ENCODE measurements at places on chromosomes 12 and 14. TPM values are rescaled to one million over a fixed set of nuclear protein-coding genes. Genes with fewer than 3 reads are reported as not detected.

GRCh38 chr14:104392001-104392395, 187.6 kb upstream of the C14orf180 start:
- DNase-seq = no peak
- H3K27ac ChIP-seq = no peak overlapping the region
- no peak overlapping the region for H3K4me3 ChIP-seq
- H3K27me3 ChIP-seq = no peaks in the 10 kb centered on the region
- no peaks in the 10 kb centered on the region for H3K4me1 ChIP-seq

DNA sequence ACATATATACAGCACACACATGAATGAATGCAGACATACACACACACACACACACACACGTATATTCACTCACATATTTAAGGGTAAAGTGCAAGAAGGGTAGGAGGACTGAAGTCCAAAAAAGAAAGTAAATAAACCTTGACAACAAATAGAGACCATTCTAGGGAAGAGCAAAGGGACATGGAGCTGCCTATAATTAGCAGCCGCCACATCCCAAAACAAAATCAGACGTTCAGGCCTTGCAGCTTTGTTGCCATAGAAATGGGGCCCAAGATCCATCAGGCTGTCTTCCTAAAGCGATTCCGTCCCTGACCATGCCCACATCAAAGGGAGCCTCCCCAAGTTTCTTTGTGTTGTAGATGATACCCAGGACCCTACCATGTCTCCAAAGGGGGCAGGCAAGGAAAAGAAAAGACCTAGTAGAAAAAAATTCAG, 703.5 kb upstream of the TBX3 start:
- DNase-seq = no peak
- H3K27ac ChIP-seq = no peak overlapping the region
- H3K4me3 ChIP-seq = no peak overlapping the region
- no peaks in the 10 kb centered on the region for H3K36me3 ChIP-seq
- H3K4me1 ChIP-seq = no peaks in the 10 kb centered on the region
- no peaks in the 10 kb centered on the region for H3K27me3 ChIP-seq

The CYP46A1 gene
- 1.3 TPM for total RNA-seq

DNA sequence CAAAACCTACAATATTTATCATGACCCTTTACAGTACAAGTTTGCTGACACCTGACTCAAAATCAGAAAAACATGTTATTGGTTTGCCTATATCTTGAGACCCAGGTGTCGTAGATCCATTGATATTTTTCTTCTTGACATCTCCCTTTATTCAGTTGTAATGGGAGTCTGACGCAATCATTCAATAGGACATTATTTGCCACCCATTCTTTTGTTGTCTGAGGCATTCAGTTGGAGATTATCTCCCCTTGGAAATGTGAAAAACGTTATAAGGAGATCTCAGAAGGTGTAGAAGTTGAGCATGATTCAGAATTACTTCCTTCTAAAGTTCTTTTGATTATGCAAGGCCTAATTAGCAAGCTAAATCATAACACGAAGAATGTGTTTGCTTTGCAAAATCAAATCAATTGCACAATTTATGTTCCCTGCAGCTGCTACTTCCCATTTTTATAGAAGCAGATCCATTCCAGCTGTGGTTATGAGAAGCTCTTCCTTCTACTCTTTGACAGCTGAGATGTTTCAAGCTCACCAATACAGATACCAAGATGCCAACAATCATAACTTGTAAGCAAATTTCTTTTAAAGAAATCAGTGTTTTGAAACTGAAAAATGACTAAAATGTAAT, 228.2 kb upstream of the SYT1 start:
- H3K4me3 ChIP-seq = no peak overlapping the region
- H3K27me3 ChIP-seq = no peaks in the 10 kb centered on the region
- H3K4me1 ChIP-seq = no peaks in the 10 kb centered on the region

- DNase-seq = no peak
- H3K4me3 ChIP-seq = no peak overlapping the region
- no peak overlapping the region for H3K27ac ChIP-seq
- H3K27me3 ChIP-seq = no peaks in the 10 kb centered on the region
- no peaks in the 10 kb centered on the region for H3K36me3 ChIP-seq
Measured at GRCh38 chr12:82998509-82998908, 311.8 kb downstream of the TMTC2 start.

The PMCH gene
- total RNA-seq = not detected

DNA sequence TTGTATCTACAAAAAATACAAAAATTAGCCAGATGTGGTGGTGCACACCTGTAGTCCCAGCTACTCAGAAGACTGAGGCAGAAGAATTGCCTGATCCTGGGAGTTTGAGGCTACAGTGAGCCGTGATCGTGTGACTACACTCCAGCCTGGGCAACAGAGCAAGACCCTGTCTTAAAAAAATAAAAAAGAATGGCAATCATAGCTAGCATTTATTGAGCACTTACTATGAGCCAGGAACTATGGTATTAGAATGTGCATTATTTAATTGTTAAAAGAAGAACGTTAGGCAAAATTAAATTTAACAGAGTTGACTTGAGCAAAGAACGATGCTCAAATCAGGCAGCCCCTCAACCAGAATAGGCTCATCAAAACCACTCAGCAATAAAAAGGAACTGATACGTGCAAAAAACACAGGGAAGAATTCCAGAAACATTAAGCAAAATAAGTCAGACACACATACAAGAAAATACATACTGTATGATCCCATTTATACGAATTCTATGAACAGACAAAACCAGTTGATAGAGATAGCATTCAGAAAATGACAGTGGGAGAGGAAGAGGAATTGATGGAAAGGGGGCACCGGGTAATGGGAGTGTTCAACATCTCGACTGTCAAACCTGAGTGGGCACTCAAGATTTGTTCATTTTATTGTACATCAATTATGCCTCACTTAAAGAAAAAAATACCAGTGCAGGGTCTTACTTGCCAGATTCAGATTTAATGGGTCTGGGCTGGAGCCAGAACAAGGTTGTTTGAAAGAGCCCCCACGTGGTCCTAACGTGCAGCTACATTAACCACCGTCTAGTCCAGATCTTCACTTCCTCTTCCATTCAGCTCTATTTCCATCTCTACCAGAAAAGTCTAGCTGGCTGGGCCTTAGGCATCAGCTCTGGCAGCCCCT, 8.0 kb downstream of the SCNN1A start:
- H3K27ac ChIP-seq = no peak overlapping the region
- H3K27me3 ChIP-seq = no peaks in the 10 kb centered on the region
- DNase-seq = no peak
- H3K4me1 ChIP-seq = peaks cover 34% of the 10 kb centered on the region

DNA sequence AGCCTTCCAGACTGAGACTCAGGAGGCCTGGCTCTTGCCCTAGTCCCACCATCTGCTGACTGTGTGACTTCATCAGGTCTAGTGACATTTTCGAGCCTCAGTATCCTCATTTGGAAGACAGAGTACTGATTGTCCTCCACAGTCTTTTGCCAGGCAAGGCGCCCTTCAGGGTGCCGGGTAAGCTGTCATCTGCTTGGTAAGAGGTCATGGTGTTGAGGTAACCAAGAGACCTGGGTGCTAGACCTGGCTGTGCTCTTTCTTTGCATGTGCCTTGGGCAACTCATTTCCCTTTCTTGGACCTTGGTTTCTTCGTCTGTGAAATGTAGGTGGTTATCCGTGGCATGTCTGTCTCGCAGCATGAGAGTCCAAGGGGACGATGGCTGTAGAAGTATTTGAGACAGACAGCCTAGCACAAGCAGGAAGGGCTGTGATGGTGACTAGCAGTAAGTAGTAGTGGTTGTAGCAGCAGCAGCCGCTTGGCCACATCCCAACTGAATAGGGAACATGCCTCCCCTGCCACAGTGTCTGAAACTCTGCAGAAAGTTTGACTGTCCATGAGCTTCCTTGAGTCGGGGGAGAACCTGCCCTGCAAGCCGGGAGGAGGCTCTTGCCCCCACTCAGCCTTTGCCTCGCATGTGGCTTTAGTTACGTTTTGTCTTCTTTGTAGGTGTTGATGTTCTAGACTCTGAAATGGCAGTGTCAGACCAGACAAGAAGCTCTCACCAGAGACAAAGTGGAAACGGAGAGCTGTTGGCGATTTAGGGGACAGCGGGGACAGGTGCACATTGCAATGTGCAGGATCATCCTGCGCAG, 40.3 kb downstream of the EVL start:
- no peak overlapping the region for H3K4me3 ChIP-seq
- DNase-seq = peak; percentile 31
- H3K27me3 ChIP-seq = no peaks in the 10 kb centered on the region
- no peaks in the 10 kb centered on the region for H3K36me3 ChIP-seq
- no peak overlapping the region for H3K27ac ChIP-seq

DNA sequence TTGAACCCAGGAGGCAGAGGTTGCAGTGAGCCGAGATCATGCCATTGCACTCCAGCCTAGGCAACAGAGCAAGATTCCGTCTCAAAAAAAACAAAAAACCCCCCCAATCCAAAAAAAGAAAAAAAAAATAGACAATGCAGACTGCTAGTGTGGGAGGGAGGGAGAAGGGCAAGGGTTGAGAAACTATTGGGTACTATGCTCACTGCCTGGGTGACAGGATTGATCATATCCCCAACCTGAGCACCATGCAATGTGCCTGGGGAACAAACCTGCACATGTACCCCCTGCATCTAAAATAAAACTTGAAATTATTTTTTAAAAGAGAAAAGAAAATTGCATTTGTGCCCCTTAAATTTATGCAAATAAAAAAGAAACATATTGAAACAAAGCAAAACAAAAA, 65.6 kb upstream of the PLEKHG3 start:
- no peak for DNase-seq
- H3K4me1 ChIP-seq = peaks cover 8% of the 10 kb centered on the region
- no peak overlapping the region for H3K4me3 ChIP-seq
- no peaks in the 10 kb centered on the region for H3K36me3 ChIP-seq
- H3K27ac ChIP-seq = no peak overlapping the region

- H3K36me3 ChIP-seq = no peaks in the 10 kb centered on the region
- H3K27me3 ChIP-seq = no peaks in the 10 kb centered on the region
- no peak for DNase-seq
- no peaks in the 10 kb centered on the region for H3K4me1 ChIP-seq
- no peak overlapping the region for H3K4me3 ChIP-seq
Measured at GRCh38 chr12:10741845-10742244, 18.7 kb upstream of the YBX3 start.

The CEBPE gene
- total RNA-seq = not detected

The BEGAIN gene
- total RNA-seq = 23.9 TPM

DNA sequence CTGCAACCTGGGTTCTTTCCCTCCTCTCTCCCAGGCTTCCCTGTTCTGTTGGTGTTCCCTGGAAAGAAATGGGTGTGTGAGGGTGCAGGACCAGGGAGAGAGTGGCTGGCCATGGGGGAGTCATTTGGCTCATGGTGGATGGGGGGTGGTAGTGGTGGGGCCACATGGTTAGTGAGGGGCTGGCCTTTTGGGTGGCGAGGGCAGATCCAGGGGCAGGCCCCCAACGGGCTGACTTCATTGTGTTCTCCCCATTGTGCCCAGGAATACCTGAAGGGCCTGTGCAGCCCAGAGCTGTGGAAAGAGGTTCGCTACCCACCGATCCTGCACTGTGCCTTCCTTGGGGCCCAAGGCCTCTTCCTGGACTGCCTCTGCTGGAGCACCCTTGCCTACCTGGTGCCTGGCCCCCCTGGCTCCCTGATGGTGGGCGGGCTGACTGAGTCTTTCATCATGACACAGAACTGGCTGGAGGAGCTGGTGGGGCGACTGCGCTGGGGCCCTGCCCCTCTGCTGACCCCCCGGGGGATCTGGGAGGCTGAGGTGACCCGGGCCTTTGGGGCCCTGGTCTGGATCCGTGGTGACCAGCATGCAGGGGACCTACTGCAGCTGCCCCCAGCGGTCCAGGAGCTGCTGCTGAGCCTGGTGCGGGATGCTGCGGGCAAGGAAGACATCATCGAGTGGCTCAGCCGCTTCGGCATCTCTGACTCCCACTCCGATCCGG, 9.0 kb downstream of the NYNRIN start:
- no peaks in the 10 kb centered on the region for H3K27me3 ChIP-seq
- H3K4me3 ChIP-seq = no peak overlapping the region
- no peaks in the 10 kb centered on the region for H3K36me3 ChIP-seq
- H3K4me1 ChIP-seq = peaks cover 11% of the 10 kb centered on the region

The NRL gene
- total RNA-seq = 2.1 TPM

Measured in body of pancreas (tissue), 4 donors.